Endodermal cell (in vitro differentiated cells): ENCODE measurements at places on chromosomes 5 and 9.

- DNase-seq, result no peak
Observed at GRCh38 chr9:111857555-111858211, 38.9 kb upstream of the UGCG start.

DNA sequence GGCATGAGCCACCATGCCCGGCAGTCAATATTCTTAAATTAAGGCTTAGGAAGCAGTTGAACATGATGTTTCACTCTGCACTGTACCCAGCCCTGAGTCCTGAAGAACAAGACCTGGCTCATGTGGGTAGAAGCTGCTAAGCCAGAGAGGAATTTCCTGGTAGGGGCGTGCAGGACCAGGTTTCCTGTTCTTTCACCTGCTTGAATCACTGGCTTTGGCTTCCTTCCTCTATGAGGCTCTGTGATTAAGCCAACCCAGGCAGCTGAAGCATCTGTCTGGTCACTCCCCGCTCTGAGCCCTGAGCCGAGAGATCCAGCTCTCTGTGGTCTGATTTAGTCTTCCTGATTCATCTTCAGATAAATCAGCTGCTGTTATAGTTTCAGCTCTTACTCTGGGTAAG lies 29.1 kb downstream of the CFAP77 start:
- no peak for DNase-seq

DNA sequence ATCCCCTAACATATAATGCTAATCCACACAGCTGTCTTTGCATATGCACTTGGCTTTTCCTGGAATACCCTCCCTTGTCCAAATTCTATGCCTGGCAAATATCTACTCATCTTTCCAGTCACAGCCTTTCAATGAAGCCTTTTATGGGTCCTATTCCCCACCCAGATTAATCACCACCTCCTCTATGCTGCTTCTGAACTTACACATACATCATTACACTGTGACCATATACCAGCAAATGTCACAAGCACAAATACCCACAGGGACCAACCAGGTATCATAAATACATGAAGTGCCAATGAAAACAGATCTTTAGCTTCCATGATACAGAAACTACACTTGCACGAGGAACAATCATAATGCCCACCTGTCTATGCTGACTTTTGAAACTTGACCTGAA lies 22.3 kb downstream of the LPAR1 start:
- no peak for DNase-seq

DNA sequence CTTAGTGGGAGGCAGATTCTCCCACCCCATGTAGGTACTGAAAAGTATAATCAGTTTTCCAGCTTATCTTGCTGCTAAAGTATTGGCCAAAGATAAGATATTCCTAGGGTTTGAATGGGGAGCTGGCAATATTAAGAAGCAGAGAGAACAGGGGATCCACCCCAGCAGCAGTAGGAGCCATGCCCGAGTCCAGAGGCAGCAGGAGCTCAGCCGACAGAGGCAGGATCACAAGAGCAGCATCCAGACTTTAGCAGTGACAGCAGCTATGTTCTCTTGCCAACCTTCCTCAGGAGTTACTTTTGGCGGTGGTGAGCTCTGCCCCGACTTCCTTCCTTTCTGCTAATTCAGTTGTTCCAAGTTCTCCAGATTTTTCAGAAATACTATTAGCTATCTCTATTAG lies 224.5 kb downstream of the GADD45G start:
- DNase-seq, result peak; percentile 12

- DNase-seq, result peak; percentile 51
Observed at GRCh38 chr5:28344836-28345433, 1306.5 kb upstream of the CDH9 start.

DNA sequence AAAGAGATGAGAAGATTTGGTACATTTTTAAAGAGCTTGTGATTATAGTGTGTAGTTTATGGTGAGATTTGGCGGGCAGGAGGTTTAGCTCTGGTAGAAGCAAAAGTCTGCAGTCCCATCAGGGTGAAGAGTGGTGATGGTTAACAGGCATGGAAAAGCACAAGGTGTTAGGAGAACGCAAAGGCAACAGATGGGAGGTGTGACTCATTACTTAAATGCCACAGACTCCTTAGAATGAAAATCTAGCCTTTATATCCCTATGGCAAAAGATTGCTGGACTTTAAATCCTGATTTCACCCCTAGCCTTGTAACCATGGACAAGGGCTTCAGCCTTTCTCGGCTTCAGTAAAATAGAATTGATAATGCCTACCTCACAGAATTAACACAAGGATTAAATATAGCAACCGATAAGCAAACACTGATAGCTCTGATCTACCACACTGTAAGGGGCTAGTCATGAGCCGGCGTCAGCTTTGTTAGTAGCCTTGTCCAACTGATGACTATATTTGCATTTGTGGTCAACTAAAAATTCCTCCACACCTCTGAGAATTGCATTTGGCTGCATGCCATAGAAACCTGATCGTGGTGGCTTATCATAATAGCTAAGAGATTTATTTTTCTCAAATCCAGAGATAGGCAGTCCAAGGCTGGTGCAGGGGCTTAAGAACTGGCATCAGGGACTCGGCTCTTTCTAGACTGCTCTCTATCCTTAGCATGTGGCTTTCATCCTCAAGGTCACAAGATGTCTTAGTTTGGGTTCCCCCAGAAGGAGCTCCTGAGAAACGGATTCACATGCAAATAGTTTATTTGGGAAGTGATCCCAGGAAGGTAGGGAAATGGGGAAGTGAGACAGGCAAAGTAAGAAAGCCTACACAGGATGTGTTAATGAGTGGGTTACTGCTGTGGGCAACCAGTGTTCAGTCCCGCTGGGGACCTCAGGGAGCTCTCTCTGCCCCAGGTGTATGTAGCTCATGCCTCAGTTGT lies 19.6 kb downstream of the MFAP3 start:
- DNase-seq, result no peak

DNA sequence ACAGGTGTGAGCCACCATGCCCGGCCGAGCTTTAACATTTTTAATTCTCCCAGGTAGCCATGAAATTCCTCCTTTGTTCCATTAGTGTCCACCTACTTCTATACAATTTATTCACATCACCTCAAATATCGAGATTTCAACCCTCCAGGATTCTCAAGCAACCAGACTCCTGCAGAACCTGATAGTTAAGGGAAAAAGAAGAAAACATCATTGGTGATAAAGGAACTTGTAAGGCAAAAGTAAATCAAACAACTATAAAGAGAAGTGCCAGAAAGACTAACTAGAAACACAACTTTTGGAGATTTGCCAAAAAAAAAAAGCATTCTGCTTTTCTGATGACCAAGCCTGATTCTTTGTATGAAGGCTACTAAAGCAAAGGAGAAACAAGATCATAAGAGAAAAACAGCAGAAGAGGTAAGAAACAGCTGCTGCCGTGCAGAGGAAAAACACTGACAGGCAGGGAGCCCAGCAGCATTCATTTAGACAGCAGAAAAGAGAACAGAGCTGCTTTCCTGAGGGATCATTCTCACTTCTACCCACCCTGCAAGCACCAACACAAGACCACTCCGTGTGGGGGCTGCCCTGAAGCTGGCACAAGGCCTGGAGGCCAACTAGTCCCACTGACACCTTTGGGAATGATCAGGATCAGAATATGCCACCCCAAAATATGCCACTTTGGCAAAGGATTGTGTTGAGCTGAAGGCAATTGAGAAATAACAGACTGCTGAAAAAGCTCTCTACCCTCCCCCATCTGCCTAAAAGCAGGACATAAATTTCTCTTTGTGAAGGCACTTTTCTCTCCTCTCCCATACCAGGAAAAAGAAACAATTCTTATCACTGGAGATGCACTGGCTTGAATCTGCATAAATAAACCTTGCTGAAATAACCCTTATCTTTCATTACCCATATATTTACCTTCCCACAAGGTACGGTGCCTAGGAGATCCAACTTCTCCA lies 75.1 kb downstream of the ALDH7A1 start:
- DNase-seq, result no peak

DNA sequence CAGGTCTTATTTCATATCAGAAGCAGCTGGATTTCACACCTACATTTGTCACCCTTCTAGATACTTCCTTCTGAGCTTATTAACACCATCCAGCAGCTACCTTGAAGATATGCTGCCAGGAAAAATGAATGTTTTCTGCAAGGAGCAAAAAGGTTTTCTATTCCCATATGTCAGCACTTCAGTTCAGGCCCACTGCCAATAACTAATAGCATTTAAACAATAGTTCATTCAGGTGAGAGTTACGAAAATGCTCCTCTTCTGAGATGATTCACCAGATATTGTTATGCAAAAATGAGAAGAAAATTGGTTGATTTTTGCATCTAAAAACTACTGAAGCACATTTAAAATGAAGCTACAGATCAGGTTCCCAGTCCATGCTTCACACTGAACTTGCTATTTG lies 56.4 kb upstream of the ISL1 start:
- no peak for DNase-seq

- DNase-seq, result no peak
Observed at GRCh38 chr5:138212828-138213160, 329 bp downstream of the CDC23 start.
